Osteocyte (in vitro differentiated cells): ENCODE measurements at places on chromosomes 2 and 18. TPM values are rescaled to one million over a fixed set of nuclear protein-coding genes. Genes with fewer than 3 reads are reported as not detected.

GRCh38 chr2:40166006-40166405 is 285.9 kb downstream of the SLC8A1 start:
- H3K27ac ChIP-seq: no peak overlapping the region
- H3K36me3 ChIP-seq: peaks cover 7% of the 10 kb centered on the region
- no peaks in the 10 kb centered on the region for H3K27me3 ChIP-seq
- H3K4me1 ChIP-seq: peaks cover 33% of the 10 kb centered on the region
- no peak for DNase-seq
- H3K4me3 ChIP-seq: no peak overlapping the region

GRCh38 chr2:241598061-241598460 is 38.9 kb downstream of the THAP4 start:
- no peak for DNase-seq
- H3K36me3 ChIP-seq: peaks cover 26% of the 10 kb centered on the region
- no peak overlapping the region for H3K27ac ChIP-seq
- H3K27me3 ChIP-seq: no peaks in the 10 kb centered on the region

- no peaks in the 10 kb centered on the region for H3K36me3 ChIP-seq
- H3K27ac ChIP-seq: no peak overlapping the region
- peaks cover 18% of the 10 kb centered on the region for H3K27me3 ChIP-seq
These were observed 51.8 kb downstream of the MTHFD2 start for GRCh38 chr2:74250189-74250631.

DNA sequence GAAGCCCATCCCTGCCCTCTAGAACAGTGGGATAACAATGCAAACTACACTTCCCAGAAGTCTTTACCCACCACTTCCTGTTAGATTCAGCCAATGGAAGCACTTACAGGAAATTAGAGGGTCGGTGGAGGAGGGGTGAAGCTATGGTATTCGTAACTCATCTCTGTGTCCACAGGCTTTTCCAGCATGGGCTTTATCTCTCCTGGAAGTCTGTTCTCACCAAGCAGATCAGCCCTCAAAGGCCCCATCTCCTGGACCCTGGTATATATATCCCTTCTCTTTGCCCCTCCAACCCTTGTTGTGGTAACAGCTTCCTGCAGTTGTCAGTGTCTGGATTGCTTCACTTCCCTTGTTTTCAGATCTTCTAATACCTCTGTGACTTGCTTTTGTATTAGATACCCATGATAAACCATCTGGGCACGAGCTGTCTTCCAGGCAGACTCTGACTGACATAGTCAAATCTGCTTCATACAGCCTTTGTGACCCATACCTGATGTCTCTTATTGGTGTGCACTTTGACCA is 475.0 kb upstream of the POU3F3 start:
- H3K4me3 ChIP-seq: peak overlapping the region; percentile 77
- peak overlapping the region; percentile 77 for H3K27ac ChIP-seq
- no peaks in the 10 kb centered on the region for H3K36me3 ChIP-seq
- DNase-seq: no peak

Gene RBM44
- 0.46 and 0.63 TPM in 2 replicates for total RNA-seq

Gene ZEB2
- 126 and 139 TPM in 2 replicates for total RNA-seq
